ENCODE measurements at places on chromosomes 12 and 14.
A peak's percentile ranks its signal among the peaks of the same experiment; 100 is the strongest.

DNA sequence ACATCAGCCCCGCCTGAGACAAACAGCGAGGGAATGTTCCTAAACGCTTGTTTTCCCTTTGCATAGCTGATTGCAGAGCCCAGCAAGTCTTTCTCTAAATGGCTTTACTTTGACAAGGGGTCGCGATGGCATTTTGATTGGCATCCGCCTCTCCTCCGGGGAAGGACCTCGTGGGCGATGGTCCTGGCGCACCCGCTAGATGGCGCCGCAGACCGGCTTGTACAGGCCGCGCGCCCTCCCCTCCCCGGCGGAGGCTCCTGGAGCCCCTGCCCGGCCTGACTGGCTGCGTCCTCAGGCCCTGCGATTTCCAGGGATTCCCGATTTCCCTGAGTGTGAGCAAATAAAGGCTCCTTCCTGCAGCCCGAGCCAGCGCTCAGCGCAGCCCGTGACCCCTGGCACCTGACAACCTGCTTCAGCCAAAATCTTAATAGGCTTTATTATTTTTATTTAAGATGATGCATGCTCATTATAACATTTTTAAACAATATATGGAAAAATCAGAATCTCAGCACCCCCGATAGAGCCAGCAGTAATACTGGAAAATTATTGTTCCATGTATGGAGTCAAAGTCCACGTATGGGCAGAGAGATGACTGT lies 468.3 kb downstream of the AACS start:
- peak; percentile 7 for DNase-seq

GRCh38 chr12:98587084-98587483 lies 6.4 kb upstream of the SLC25A3 start:
- DNase-seq, result no peak

- DNase-seq, result no peak
Measured at GRCh38 chr12:19780460-19780859, 341.2 kb downstream of the AEBP2 start.

DNA sequence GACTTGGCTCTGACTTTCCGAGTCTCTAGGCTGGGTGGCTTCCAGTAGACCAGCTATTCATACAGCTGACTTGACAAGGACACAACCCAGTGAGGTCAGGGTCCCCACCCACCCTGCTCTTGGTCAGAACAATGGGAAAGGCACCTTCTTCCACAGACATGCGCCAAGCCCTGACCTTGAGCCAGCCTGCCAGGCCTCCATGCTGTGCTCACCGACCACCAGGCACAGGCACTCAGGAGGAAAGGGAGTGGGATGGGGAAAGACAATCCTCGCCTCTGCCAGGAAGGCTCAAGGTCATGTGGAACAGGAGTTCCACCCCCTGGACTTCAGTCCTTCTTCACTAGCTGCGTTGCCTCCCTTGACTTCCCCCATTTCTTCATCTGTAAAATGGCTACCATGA lies 31.4 kb downstream of the GALNT16 start:
- no peak for DNase-seq

DNA sequence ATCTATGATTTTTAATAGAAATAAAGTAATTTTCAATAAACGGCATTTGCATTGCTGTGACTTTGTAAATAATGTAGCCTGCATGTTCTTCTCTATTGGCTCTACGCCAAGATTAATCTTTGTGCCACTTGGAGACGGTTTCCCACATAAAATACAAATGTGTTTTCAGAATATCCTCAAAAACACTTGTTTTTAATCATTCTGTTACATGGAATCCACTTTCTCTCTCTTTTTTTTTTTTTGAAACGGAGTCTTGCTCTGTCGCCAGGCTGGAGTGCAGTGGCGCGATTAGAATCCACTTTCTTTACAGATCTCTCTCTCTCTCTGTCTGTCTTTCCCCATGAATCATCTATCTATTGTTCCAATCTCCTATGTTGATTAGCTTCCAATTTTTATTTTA lies 22.8 kb upstream of the SSPN start:
- no peak for DNase-seq

- peak; percentile 19 for DNase-seq
Measured at GRCh38 chr14:102554821-102555819, 37.3 kb upstream of the RCOR1 start.

DNA sequence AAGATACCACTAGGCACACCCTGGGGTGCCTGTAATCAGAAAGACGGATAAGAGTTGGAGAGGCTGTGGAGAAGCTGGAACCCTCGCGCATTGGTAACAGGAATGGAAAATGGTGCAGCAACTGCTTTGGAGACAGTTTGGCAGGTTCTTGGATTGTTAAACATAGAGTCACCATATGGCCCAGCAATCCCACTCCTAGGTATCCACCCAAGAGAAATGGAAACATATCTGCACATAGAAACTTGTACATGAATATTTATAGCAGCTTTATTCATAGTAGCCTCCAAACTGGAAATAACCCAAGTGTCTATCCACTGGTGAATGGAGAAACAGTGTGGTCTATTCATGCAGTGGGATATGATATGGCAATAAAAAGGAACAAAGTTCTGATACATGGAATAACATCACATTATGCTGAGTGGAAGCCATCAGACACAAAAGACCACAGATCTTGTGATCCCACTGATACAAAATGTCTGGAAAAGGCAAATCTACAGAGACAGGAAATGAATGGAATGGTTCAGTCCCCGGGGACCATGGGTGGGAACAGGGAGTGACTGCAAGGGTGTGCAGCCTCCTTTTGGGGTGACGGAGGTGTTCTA lies 45.4 kb downstream of the JAG2 start:
- DNase-seq, result no peak

DNA sequence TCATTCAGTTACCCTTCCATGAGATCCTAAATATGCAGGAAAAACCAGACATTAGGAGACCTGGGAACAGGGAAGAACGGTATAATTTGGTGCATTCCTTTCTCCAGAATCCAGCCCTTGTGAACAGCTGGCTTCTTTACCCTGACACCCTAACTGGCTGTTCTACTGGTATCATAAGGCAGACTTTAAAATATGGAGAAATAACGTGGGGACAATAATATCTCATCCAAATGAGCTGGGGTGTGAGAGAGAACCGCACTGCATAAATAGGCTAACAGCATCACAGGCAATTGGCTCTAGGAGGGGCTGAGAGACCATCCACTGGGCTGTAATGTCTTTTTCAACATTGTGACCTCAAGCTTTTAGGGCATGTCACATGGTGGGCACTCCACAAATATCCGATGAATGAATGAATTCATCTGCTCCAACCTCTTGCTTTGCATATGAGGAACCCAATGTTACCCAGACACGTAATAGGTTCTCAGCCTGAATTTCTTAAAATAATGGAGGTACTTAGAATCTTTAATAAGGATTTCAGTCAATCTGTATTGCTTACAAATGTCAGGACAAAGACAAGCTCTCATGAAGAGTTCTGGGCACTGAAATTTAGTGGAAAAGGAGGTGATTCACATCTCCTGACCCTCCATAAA lies 157.9 kb downstream of the SAMD4A start:
- no peak for DNase-seq

GRCh38 chr12:19648591-19648990 lies 209.3 kb downstream of the AEBP2 start:
- DNase-seq, result no peak

DNA sequence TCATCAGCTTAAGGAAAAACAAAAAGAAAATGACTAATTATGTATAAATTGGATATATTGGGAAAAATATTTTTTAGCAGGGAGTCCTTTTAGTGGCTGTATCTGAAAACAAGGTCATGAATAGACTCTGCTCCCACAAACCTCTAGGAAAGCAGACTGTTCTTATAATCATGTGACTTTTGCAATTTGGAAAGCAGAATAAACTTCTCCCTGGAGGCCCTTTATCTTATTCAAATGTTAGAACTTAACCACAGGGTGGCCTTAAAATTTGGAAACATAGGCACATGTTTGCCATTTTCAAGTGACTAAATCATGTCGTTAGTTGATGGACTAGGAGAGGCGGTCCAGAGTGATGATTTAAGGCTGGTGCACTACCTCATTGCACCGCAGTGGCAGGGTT lies 196.6 kb upstream of the KRR1 start:
- no peak for DNase-seq

- no peak for DNase-seq
Measured at GRCh38 chr14:21528381-21529348, 2.5 kb upstream of the SALL2 start.

DNA sequence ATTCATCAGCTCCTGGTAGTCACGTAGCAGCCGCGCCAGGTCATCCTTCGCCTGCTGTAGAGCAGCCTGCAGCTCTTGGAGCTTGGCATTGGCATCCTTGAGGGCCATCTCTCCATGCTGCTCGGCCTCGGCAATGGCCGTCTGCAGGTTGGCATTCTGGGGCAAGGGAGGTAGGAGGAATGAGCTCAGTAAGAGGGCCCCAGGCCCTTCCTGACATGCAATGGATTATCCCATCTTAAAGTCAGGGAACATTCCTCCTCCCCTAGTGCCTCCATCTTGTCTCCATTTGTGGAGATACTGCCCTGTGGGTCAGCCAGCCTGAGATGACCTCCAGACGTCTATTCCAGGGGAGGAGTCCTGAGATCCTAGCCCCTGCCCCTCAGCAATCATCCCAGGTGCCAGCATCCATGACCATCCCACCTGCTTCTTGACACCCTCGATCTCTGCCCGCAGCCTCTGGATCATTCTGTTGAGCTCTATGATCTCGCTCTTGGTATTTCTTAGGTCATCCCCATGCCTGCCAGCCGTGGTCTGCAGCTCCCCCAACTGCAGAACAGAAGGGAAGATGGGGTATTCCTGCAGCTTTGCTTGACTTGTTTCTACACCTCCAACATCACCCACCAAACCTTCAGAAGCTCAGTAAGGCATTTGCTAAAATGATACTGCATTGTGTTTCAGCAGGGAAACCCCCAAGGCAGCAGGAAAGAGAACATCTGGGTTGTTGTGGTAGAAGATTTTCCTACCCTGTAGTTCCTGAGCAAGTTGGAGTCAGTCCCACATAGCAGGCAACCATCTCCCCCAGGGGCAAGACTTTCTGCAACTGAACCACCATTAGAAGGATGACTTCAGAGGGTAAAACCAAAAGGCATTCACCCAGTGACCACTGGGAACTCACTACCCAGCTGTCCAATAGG lies 4.4 kb downstream of the KRT3 start:
- DNase-seq, result no peak

DNA sequence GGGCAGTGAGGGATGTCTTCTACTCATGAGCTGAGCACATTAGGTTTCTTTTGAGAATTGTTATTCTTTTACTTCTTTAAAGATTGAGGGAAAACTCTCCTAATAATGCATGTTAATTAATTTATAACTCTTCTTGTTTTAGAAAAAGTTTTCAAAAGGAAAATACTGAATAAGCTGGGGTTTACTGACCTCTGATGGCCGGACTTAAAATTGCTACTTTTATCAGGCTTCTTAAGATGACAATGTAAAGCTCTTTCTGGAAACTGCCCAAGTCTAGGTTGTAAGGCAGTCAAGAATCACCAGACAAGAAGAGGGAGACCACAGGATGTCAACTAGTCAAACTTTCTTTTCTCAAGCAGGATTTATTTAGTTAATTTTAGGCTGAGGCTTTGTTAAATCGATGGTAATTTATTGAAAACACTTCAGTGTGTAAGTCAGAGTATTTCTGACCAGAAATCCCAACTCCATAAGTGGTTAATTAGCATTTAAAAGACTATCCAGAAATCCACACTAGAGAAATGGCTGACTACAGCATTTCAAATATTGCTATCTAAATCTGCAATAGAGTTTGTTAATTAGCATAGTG lies 82.1 kb downstream of the AVPR1A start:
- peak; percentile 64 for DNase-seq

- DNase-seq, result no peak
Measured at GRCh38 chr14:68610251-68610793, 182.5 kb downstream of the ZFP36L1 start.

DNA sequence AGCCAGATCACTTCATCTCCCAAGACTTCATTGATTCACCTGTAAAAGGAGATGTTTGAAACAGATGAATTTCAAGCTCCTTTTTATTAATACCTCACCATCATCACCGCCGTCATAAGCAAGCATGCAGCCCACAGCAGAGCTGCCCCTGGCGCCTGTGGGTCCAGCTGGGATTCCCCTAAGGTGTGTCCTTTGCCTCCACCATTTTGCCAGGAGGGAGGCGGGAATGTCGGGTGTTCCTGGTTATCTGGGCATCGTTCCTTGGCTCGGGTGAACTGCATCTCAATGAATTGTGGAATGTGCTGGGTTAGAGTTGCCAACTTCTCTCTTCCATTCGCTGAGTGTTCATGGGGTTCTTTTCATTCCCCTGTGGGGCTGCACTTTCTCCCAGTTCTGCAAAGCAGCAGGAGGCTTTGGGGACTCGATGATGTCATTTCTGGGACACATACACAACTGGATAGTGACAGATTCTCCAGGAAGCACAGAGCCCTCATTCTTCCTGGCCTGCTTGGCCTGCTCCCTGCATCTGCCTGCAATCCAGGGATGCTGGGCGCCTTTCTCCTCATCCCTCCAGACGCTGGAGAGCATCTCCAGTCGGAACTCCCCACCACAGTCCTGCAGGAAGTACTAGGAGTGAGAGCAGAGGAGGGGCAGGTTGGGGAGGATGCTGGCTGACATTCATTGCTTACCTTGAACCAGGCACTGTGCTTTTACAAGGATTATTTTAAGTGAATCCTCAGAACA lies 10.1 kb downstream of the CCND2 start:
- DNase-seq, result no peak

- DNase-seq, result no peak
Measured at GRCh38 chr12:129304529-129304928, 451.3 kb downstream of the GLT1D1 start.

DNA sequence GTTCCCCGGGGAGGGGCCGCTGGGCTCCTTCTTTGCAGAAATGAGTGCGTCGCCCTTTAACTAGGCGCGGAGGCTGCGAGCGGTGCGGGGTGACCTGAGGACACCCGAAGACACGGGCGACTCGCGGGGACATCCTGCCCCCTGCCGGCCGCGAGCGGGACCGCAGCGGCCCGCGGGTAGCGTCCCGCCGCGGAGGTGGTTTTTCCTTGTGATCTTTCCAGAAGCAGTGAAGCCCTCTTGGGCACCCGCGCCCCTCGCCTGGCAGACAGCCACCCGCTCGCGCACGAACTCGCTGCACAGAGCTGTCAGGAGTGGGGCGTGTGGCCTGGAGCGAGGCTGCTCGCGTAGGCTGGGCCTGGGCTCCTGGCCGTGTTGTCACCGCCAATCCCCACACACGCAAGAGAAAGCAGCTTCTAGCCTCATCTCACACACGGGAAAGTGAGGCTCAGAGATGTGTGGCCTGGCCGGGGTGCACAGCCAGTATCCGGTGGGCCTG lies 67.2 kb downstream of the DIO3 start:
- peak; percentile 76 for DNase-seq

GRCh38 chr12:125216756-125217155 lies 151.5 kb downstream of the AACS start:
- no peak for DNase-seq

- no peak for DNase-seq
Measured at GRCh38 chr14:33232031-33232430, 293.4 kb downstream of the NPAS3 start.

DNA sequence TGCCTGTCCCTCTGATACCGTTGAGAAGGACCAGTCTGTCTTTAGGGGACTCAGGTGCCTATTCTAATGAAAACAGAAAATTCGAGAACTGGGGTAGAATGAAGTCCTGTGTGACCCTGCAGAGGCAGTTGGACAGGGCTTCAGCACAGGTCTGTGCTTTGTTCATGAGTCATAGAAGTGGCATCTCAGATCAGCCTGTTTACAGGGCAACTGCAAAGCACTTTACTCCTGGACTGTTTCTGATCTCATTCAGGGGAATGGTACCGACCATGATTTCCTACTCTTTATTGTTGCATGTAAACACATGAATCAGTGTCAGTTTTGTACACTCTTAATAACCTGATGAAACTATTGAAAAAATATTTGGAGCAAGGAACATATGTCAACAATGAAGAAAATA lies 1517.0 kb downstream of the AACS start:
- no peak for DNase-seq
